Stimulated activated CD4-positive, alpha-beta T cell treated with anti-CD3 and anti-CD28 coated beads, Interleukin-15, amount 100 ng/mL, for 48 hours (primary cell): ENCODE measurements at places on chromosomes 6 and 20.

DNA sequence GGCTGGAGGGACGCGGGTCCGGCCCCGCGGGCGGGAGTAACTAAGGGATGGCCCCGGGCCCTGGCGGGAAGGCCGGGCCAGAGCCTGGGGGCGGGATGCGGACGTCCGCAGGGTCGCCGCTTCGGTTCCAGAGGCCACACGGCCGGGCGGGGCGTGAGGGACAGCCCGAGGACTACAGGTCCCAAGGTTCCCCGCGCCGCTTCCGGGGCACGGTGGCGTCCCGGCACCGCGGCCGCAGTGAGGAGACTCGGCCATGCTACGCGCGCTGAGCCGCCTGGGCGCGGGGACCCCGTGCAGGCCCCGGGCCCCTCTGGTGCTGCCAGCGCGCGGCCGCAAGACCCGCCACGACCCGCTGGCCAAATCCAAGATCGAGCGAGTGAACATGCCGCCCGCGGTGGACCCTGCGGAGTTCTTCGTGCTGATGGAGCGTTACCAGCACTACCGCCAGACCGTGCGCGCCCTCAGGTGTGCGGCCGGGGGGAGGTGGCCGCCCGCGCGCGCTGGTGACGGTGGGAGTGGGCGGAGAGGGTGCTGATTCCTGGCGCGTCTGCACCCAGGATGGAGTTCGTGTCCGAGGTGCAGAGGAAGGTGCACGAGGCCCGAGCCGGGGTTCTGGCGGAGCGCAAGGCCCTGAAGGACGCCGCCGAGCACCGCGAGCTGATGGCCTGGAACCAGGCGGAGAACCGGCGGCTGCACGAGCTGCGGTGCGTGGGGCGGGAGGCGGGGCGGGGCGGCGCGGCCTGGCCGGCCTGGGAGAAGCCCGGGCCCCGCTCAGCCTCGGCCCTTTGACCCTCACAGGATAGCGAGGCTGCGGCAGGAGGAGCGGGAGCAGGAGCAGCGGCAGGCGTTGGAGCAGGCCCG is at the start of gene MRPS26:
Gene MRPS26 (plus strand): TSS at position 237 of the 861 bp plus-strand sequence. CDS start 17 bp downstream, at position 254.
- peak; percentile 69 for DNase-seq

GRCh38 chr6:91433660-91434534 is 847.0 kb upstream of the MAP3K7 start:
- DNase-seq, result no peak

GRCh38 chr6:68040312-68040778 is 594.7 kb upstream of the ADGRB3 start:
- DNase-seq, result no peak

DNA sequence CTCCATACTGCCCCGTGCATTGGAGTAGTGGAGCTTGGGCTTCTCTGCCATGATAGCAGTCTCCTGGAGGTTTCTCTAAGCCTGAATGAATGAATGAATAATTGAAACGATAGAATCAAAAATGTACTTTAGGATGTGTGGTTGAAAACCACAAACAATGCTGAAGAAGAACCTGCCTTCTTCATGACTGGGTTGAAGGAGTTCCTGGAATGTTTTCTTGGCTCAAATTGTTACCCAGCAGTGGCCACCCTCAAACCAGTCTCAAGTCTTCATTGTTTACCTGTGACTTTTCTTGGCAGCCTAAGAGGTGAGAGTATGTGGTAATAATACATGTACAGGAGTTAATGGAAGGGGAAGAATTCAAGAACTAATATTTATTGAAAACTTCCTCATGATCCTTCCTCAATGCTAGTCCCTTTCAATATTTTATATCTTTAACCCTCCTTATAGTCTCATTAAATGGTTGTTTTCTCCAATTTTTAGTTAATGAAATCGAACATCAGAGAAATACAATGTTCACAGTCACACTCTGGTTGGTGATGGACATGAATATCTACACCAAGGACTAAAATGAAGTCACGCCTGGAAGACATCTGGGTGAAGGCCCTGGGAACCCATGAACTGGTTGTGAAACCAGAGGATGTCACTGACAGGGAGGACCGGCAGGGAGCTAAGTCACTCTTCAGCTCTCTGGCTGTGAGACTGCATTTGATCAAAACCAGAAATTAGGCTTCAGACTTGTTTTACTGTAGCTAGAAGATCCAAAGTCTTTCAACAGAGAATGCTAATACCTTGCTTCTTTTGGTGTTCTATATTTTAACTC is at the start of gene GSTA5:
Gene GSTA5 (minus strand): TSS at position 51 of the 823 bp plus-strand sequence.
- DNase-seq, result no peak

DNA sequence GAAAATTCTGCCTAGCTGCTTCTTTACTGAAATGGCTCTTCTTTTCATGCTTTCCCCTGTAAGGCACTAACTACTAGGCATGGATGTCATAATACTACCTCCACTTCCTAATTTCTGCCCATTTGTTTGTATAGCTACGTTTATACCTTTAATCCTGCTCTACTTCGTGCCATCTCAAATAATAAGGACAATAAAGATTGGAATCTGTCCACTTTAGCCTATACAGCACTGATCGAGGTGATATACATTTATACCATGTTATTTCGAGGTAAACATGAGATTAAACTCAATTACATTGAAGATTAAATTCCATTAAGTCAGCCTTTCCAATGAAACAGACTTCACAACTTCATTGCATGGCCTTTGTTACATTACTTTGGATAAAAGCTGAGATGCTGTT is 390.6 kb upstream of the MARCKS start:
- DNase-seq, result no peak

DNA sequence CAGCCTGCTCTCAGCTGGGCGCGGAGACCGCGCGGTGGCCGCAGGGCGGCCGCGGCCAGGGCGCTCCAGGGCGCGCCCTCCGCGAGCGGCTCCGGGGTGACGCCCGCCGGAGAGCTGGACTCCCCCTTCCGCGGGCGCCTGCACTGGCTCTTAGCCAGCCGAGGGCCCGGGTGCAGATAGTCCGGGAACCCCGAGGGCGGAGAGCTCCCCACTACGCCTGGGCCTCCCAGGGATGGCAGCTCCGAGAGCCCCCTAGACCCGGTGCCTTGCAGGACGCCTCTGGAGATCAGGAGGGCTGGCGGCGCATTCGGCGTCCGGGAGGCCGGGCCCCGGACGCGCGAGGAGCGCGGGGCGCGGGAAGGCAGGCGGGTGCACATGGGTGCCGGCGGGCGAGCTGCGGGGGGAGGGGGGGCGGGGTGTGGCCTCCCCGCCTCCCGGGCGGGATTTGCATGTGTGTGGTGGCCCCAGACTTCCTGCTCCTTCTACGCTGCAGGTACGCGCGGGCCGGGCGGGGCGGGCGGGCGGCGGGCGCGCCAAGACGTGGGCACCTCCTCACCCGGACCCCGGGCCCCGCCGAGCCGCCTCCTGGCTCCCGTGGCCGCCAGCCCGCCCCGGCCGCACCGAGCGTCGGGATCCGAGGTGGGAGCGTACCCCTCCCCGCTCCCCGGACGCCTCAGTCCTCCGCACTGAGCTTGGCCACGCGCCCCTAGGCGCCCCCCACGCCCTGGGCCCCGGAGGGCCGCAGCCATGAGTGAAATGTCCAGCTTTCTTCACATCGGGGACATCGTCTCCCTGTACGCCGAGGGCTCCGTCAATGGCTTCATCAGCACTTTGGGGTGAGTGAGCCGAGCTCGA is at the start of gene ITPR3:
Gene ITPR3 (plus strand): TSS at position 467 of the 855 bp plus-strand sequence. CDS start 281 bp downstream, at position 748.
- peak; percentile 50 for DNase-seq

DNA sequence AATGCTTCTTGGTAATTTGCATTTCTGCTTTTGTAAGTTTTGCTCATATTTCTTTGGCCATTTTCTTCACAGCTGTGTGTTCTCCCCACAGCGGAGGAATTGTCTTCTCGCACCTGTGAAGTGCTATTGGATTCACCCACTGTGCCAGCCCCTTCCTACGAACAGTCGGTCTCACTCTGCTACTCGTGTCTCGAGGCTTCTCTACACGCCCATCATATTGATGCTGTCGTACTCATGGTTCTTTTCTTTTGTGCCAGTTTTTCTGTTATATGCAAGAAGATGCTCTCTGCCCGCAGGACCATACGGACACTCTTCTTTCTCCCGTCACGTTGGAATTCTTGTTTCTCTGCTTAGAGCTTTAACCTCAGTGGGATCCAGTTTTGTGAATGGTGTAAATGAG is 200.3 kb downstream of the DLL1 start:
- DNase-seq, result no peak

- peak; percentile 44 for DNase-seq
These were observed 24.2 kb downstream of the ZNF311 start for GRCh38 chr6:28980852-28981430.

- DNase-seq, result no peak
These were observed 255.6 kb downstream of the ERMARD start for GRCh38 chr6:170006900-170007467.

DNA sequence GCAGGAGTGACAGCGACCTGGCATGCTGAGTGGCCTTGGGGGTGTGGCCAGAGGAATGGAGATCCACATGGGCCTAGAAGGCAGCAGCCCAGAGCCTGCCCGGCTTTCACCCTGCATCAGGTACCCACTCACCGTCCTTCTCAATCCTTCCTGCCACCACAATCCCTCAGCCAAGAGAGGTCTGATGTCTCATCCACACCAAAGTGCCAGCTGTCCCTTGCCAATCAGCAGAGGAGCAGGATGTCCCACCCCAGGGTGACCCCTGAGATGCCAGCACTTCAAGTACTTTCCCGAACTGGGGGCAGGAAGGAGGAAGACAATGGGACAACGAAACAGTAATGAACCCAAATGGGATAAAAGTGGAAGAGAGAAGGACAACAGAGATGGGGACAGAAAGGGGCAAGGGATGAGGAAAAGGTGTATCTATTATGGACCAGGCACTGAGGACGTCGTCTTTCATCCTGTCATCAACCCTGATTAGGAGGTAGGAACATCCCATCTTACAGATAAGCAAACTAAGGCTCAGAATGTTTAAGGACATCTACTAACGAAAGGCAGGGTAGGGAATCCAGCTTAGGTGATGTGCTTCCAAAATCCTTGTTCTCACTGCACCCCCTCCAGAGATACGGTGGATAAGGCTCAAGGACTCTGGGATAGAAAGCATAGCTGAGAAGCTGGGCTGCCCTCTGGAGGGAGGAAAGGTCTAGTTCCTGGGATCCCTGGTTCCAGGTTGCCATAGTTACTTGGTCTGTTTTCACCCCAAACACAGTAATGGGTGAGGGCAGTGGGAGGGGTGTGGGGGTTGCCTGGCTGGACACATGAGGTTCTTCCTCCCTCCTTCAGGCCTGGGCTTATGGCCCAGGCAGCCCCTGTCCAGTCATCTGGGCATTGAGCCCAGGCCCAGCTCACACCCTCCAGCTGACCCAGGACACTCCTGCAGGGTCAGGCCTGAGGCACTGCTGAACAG is 4.5 kb upstream of the TNXB start:
- no peak for DNase-seq

GRCh38 chr6:100382767-100383195 is 81.9 kb downstream of the SIM1 start:
- no peak for DNase-seq

DNA sequence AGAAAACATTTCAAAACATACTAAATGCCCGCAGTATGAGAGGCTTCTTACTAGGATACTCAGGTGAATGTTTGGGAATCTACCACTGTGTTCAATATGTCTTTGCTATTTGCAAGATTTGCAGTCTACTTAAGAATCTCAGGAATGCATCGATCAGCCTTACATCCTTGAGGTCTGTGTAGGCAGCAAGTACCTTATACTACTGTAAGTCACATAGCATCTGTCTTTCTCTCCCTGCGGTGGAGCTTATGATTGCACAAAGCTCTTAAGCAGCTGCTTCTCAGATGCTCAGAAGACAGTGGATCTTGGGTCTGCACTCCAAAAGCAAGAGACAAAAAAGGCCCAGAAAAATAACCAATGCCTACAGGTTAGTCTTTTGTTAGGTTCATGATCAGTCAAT is 21.4 kb downstream of the PCSK2 start:
- no peak for DNase-seq

DNA sequence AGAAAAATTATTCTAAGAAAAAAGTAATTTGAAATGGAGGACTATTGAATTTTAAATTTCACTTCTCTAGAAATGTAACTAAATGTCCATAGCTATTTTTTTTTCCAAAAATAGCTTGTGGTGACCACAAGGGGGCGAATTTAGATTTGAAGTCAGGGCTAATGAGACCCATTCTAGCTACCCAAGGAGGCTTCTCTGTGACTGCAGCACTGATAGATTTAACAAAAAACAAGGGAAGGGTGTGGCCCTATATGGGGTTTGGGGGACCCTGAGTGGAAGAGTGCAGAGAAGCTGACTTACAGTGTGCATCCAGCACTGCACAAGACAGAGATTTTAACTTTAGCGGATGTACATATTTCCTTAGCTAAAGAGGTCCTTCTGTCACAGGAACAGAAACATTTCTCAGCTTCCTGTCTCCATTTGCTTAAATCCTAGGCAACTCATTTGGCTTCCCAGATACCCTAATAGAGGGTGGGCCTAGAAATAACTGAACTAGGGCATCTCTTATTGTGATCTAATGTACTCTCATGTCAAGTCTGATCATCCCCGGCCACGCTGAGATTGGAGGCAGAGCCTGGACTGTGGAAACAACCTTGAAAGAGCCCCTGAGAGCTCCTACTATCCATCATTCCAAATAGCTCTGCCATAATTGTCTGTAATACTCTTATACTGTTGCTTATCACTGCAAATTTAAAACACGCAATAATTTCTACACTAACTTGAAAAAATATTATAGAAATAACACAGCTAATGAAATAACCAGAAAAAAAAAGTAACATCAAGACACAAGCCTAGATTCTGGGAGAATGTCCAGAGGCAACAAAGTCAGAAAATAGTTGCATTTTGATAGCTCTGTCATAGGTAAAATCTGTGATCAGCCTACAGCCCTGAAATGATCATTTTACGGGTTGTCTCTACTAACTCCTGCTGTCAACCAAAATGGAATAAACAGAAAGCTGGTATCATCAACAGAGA is 93.6 kb downstream of the SNAP91 start:
- DNase-seq, result no peak

GRCh38 chr6:4986999-4987398 is 16.8 kb downstream of the RPP40 start:
- no peak for DNase-seq

GRCh38 chr6:56708810-56709597 is 66.3 kb upstream of the DST start:
- no peak for DNase-seq

GRCh38 chr20:46512943-46513844 is at the start of gene ZNF334:
Gene ZNF334 (minus strand): TSS chr20:46513559. CDS start chr20:46512102, 1,457 bp downstream.
- DNase-seq, result peak; percentile 43

- no peak for DNase-seq
These were observed 74.7 kb downstream of the DHX35 start for GRCh38 chr20:39036851-39037250.

- no peak for DNase-seq
These were observed 271.7 kb upstream of the CHD6 start for GRCh38 chr20:41889844-41890224.

GRCh38 chr20:36574366-36575135 is 1.2 kb downstream of the TGIF2 start:
- DNase-seq, result no peak
